ENCODE measurements at places on chromosomes 13 and 19.

GRCh38 chr19:57511484-57511883 is 11.7 kb downstream of the ZNF773 start:
- DNase-seq, result no peak

- DNase-seq, result no peak
These were observed 373.7 kb downstream of the DNAJC15 start for GRCh38 chr13:43397111-43397510.

GRCh38 chr19:45814851-45815480 is at the start of gene RSPH6A:
RSPH6A (minus strand) TSS chr19:45815308; CDS start chr19:45815176, 132 bp downstream.
- DNase-seq, result peak; percentile 4

- DNase-seq, result no peak
These were observed 82.6 kb downstream of the TBC1D4 start for GRCh38 chr13:75399168-75399878.

GRCh38 chr13:47399599-47399998 is 502.7 kb upstream of the HTR2A start:
- no peak for DNase-seq

DNA sequence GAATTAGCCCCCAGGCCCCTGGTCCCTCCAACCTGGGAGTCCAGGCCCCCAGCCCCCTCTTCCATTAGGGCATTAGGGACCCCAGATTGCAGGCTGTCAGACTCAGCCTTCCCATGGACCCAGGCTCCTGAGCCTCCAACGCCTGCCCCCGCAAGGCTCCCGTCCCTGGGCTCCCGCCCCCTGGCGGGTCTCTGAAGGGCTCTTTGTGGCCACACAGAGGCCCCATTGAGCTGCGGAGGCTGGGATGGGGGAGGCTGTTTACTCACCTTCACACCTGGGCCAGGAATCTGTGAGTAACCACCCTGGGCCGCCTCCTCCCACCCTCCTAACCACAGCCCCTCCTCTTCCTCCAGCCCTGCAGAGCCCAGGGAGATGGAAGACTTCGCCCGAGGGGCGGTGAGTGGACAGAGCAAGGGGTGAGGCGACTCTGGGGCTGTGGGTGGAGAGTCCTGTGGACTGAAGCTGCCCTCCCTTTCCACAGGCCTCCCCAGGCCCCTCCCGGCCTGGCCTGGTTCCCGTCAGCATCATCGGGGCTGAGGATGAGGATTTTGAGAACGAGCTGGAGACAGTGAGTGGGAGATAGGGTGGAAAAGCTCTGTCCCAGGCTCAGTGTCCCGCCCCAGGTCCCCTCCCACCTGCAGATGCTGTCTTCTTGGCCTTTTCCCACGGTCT is 4.9 kb downstream of the ARHGEF1 start:
- DNase-seq, result no peak

DNA sequence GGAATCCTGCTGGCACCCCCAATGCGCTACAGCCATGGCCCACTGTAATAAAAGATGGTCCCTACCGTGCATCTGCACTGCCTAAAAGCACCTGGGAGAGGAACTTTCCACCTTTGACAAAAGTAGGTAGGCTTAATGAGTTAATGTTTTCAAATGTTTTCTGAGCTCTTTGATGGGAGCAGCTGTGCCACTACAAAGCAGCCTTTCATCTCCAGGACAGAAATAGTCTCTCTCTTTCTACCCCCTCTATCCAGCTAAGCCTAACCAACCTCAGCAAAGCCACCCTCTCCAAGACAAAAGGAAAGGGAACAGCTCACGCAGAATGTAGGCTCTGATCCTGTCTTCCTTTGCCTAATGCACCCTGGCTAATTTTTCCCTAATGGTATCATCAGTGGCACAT is 560.2 kb downstream of the UQCRFS1 start:
- DNase-seq, result peak; percentile 36

DNA sequence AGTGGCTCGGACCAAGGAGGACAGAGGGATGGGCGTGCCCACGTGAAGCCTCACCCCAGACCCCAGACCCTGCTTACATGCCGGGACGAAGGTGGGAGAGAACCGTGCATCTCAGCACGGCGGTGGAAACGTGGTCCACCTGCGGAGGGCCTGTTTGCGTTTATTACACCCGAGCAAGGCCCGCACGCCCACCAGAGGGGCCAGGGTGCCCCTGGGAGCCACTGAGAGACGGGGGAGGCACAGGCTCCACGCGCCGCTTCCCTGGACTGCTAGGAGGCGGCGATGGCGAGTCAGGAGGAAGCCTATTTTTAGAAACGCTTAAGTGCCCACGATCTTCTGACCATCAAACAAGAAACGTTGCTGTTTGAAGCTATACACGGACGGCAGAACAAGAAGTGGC is 80.7 kb downstream of the ATP11A start:
- DNase-seq, result no peak

DNA sequence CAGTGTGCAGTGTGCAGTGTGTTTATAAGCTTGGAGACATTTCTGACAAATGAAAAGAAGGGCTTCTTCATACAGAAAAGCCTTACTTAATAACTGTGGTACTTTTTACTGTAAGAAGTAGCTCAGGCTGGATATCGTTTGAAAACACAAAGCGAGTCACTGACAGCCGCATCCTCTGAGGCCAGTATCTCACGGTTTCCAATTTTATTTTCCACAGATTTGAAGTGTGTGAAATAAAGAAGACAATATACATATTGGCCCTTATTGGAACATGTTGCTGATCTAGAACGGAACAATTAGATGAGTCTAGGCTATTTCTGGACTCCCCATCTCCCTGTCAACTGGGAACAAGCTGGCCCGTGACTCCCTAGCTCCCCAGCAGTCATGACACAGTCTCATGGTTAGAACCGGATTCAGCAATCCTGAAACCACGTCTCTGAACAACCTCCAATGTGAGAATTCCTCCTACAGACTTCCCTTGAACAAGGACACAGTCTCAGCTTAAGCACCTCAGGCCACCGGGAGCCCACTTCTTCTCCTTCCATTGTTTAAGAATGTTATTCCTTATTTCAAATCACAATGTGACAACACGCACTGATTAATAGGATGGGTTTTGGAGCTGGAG is 484.5 kb downstream of the COG6 start:
- no peak for DNase-seq

GRCh38 chr19:50702871-50703829 is 16.5 kb downstream of the SHANK1 start:
- DNase-seq, result no peak

GRCh38 chr19:14563989-14564651 is 7.7 kb downstream of the NDUFB7 start:
- no peak for DNase-seq

DNA sequence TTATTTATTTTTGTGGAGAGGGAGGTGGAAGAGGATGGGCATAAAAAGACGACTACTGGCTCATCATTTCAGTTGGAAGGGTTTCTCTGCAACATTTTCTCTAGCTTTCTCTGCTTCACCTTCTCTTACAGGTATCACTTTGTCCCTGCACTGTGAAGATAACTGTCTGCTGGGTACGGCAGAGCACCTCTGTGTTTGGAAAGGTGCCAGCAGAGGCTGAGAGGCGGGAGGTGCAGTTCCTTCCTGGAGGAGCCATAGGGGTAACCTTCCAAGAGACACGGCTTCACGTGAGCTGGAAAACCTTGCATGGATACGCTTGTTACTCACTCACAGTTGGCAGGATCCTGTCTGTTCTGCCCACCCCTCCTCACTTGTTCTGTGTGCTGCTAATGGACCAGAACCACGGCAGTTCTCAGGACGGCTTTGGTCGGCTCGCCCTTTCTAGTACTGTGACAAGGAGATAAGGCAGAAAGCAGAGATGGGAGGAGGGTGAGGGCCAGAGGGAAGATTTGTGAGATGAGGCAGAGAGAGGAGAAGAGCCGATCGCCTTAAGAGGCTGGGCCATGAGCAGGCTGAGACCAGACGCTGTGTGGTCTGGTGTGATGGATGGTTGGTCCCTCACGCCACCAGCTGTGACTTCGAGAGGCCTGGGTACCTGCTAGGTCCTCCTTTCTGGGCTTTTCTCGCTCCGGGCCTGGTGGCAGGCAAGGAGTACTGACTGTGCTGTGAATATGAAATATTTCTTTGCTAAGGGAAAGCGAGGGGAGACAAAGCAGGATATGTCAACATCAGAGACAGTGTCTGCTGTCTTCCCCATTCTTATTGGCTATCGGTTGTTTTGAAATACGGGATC is 66.8 kb downstream of the MRPL57 start:
- DNase-seq, result peak; percentile 82

DNA sequence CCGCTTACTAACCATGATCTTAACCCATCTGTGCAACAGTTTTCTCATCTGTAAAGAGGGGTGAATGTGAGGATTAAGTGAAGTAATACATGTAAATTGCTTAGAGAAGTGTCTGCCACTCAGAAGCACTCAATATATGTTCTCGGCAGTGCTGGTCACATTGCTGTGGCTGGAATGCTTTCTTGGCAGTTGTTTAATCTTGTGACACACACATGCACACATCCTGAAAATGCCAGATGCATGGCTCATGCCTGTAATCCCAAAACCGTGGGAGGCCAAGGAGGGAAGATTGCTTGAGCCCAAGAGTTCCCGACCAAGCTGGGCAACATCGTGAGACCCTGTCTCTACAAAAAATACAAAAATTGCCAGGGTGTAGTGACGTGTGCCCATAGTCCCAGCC is 4.9 kb upstream of the DMKN start:
- DNase-seq, result no peak

All from NCI-H345 (cell line).